ENCODE measurements at places on chromosomes 16 and 17.

GRCh38 chr16:3046641-3047386 is 453 bp downstream of the MMP25 start:
- DNase-seq: no peak

- peak; percentile 4 for DNase-seq
These were observed 140.0 kb downstream of the CHD9NB start for GRCh38 chr16:52912565-52913173.

DNA sequence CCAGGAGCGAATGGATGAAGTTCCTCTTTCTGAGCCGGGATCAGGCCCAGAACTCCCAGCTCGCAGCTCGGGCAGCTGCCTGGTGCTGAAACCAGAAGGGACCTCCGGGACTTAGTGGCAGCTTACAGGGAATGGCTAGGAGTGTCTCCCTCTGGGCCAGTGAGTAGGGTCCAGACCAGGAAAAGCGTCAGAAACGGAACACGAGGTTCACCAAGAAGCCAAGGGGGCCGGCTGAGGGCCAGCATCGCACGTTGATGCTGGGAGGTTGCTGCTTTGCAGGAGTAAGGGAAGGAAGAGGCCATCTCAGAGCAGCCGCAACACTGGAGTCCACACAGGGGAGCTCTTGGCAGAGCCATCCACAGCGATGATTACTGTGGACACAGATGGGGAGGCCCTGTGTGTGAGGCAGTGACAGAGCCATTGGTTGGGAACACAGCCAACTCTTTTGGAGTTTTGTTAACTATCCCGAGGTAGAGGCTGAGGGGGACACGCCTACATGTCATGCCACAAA is 74.0 kb upstream of the CREBBP start:
- no peak for DNase-seq

DNA sequence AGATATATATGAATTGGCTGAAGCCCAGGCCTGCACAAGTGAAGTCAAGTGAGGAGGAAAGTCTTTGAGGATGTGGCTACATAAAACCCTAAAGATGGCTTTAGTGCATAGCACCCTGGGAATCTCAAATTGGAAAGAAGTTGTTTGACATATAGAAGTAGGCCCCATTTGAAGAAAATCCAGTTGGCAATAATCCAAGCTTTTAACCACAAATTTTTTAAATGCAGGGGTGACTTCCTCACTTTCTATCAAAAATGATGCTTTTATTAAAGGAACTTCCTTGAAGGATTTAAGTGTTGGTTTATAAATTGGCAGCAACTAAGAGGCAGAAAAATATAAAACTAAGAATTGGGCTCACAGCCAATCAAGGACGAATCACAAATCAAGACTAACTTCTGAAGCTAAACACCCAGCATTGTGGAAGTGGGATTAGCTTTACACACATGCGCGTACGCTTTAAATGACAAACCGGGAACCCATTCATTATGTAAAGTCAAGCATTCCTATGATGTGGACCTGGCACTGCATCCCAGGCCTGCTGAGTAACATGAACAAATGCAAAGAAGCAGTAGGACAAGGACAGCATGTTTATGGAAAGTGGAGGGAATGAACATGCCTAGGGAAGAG is 63.3 kb downstream of the NOG start:
- DNase-seq: no peak

DNA sequence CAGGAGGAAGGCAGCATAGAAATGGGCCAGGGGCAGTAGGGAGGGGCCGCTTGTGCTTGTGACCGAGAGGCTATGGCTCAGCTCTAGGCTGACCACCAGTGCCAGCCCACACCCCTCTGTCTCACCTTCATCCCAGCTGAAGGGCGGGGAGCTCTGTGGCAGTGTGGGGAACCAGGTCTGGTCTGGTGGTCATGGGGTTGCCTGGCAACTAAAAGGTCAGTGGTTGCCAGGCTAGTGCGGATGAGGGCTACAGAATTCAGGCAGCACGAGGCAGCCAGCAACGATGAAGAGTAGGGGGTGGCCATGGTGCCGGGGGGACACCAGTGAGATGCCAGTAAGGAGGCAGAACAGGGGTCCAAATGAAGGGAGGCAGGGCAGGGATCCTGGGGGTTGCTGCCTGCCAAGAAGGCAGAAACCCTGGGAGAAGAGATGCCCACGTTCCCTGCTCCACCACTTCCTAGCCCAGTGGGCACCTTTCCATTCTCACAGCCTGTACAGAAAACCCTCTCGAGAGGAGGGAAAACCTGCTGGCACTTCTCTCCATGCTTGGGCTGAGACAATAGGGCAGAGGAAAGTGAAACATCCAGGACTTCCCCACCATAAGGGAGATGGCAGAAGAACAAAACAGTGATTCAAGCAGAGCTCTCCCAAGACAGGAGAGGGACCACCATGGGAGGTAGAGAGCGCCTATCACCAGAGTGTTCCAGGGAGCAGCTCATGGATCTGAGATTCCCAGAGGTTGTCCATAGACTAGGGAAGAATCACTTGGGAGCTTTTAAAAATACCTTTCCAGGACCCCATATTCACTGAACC is 39.7 kb downstream of the SRCIN1 start:
- DNase-seq: no peak

DNA sequence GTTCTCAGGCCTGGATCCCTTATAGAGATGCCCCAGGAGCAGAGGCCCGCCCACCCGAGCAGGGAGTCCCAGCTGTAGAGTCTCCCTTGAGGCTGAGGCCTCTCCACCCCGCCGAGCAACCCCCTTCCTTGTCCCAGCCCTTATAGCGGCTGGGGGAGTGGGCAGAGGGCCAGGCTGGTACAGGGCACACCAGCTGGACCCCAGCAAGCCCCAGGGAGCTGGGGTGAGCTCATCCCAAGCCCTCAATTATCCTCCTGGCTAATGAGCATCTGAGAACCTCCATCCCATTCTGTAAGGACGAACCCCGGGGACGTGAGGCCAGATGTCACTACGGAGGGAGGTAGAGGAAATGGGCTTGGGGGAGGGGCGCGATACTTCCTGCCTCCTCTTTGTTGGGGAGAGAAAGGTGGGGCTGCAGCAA is 3.2 kb upstream of the SNN start:
- DNase-seq: peak; percentile 43

DNA sequence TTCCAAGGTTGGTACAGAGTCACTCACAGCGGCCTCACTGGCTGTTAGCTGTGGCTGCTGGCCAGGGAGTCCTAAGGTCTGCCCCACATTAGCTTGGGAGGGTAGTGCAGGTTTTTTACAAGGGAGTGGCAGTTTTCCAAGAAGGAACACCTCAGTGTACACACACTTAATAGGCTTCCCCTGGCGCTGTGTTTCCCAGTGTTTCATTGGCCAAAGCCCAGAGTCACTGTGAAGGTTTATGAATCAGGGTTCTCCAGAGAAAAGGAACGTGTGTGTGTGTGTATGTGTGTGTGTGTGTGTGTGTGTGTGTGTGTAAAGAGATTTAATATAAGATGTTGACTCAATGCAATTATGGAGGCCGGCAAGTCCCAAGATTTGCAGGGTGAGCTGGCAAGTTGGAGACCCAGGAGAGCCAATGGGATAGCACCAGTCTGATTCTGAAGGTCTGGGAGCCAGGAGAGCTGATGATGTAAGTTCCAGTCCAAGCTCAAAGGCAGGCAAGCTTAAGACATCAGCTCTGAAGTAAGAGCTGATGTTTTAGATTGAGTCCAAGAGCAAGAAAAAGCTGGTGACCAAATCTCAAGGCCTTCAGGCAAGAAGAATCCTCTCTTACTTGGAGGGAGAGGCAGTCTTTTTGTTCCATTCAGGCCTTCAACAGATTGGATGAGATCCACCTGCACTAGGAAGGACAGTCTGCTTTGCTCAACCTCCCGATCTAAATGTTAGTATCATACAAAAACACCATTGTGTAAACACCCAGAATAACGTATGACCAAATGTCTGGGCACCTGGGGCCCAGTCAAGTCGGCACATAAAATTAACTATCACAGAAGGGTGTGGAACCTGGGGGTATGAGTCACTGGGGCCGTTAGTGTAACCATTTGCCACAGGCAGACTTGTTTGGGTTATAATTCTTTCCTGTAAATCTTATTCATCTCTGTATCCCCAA is 206.8 kb downstream of the PRKCA start:
- DNase-seq: peak; percentile 45

DNA sequence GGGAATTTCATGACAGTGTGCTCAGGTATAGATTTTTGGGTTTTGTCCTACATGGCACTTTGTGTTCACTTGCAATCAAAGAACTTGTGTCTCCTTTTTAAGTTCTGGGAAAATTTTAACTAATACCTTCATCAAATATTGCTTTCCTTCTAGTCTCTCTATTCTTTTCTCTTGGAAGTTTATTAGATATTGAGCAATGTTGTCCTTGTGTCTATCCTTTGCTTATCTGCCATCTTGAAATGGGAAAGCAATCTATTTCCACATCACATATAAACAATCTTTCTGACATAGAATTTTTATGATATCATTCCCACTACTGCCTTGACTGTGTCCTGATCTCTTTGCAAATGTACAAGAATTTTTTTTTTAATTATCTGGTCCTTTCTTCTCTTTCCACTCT is 4.4 kb upstream of the ABCA9 start:
- DNase-seq: no peak

GRCh38 chr16:67555795-67556212 is 6.5 kb upstream of the CTCF start:
- no peak for DNase-seq

DNA sequence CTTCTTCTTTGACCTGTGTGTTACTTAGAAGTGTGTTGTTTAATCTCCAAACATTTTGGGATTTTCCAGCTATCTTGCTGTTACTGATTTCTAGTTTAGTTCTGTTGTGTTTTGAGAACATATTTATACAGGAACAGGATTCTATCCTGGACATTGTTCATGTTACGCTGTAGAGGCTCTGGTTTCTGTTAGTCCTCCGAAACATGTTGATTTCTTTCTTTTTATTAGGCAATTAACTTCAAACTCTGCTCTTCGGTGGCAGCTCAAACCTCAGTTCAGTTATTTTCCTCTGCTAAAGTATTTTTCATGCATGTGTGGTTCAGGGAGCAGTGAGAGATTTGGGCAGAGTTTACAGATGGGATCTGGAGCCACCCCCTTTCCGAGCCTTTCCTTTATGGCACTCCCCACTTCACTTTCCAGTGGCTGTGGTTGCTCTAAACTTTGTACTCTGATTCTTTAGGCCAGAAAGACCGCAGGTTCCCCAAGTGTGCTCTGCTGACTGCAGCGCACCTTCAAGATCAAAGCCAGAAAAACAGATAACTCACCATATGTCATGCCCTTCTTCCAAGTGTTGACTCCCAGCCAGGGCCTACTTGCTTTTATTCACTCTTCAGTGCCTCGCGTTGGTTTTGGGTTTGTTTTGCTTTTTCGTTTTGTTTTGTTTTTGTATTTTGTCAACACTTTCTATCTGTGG is 77.6 kb upstream of the KSR1 start:
- no peak for DNase-seq

DNA sequence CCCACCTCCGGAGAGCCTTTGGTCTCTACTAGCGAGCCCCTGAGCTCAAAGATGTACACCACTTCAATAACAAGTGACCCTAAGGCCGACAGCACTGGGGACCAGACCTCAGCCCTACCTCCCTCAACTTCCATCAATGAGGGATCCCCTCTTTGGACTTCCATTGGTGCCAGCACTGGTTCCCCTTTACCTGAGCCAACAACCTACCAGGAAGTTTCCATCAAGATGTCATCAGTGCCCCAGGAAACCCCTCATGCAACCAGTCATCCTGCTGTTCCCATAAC is 702 bp downstream of the SPN start:
- no peak for DNase-seq

DNA sequence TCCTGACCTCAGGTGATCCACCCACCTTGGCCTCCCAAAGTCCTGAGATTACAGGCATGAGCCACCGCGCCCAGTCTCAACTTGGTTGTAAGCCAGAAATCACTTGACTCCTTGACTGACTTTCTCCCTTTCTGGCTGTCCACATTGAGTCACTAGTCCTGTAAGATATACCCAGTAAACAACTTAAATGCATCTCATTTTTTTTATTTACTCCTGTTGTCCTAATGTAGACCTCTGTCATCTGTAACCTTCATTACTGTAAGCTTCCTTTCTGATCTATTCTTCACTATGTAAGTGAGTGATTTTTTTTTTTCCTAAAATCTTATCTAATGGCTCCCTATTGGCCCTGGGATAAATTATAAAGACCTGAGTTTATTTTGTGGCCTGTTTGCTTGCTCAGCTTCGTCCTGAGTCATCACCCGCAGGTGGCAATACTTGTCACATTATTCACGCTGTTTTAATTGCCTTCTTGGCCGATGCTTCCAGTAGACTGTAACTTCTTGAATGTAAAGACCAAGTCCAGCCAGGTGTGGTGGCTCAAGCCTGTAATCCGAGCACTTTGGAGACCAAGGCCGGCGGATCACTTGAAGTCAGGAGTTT is 41.0 kb downstream of the PAFAH1B1 start:
- no peak for DNase-seq

DNA sequence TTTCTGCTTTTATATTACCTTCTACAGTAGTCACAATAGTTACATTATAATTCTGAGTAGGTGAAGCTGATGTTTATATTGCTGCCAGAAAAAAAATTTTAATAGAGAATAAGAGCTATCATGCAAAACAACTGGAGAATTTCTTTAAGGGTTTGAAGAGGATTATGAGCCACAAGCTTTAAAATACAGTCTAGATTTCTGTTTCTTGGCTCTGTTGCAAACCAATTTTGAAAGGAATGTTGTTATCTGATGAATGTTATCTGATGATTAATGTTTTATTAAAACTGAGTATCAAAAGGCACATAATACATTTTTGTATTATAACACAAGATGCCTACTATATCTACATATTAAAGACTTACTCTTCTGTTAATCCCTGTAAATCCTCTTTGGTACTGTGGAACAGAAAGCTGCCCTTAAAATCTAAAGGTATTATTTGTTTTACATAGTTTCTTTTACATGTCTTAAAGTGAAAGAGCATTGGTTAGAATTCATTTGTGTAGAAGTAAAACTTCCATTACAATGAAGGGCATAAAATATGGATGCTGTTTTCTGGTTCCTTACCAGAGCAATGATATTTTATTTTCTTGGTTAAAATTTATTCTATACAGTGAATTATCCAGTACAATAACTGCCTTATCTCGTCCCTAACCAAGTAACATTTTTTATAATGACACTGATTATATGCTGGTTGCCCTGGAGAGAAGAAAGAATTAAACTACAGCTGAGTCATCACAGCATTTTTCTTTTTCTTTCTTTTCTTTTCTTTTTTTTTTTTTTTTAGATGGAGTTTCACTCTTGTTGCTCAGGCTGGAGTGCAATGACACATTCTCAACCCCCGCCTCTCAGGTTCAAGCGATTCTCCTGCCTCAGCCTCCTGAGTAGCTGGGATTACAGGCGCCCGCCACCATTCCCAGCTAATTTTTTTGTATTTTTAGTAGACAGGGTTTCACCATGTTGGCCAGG is 205.7 kb downstream of the TANC2 start:
- DNase-seq: no peak

- DNase-seq: no peak
These were observed 44.3 kb upstream of the CRHR1 start for GRCh38 chr17:45739786-45740185.
